ENCODE measurements at places on chromosomes 7 and 10.

- no peak for DNase-seq
These were observed 11.9 kb downstream of the PIK3AP1 start for GRCh38 chr10:96708456-96708855.

GRCh38 chr7:134368851-134369544 is 52.3 kb upstream of the SLC35B4 start:
- no peak for DNase-seq

DNA sequence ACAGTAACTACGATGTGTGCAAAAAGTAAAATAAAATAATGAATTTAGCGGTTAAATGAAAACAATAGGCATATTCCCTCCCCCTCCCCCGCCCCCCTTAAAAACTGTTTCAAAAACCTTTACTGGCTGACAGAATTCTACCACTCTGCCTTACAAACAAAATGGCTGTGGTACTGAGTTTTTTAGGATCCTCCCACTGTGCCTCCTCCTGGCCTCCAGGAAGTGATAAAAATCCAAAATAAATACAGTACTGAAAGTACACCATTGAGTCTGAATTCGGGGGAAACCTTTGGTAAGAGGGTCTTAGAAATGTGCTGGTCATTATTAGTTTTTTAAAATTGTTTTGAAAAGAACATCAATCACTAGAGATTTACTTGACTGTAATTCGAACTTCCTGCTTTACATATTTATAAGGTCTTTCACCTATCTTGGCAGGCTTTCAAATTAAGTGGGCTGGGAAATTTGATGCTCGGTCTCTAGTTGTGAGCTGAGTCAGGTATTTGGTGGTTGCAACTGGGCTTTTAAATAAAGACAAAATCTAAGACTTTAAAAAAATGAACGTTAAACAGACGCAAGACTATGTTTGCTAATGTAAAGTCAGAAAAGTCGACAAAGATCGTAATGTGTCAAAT is 32.5 kb upstream of the EPC1 start:
- DNase-seq = no peak

- no peak for DNase-seq
These were observed at the start of gene PARD3 for GRCh38 chr10:34815185-34816084. Gene PARD3 (minus strand): TSS chr10:34815296. CDS start chr10:34814995, 301 bp downstream.

GRCh38 chr10:58661336-58661735 is 148.7 kb downstream of the BICC1 start:
- DNase-seq = no peak

DNA sequence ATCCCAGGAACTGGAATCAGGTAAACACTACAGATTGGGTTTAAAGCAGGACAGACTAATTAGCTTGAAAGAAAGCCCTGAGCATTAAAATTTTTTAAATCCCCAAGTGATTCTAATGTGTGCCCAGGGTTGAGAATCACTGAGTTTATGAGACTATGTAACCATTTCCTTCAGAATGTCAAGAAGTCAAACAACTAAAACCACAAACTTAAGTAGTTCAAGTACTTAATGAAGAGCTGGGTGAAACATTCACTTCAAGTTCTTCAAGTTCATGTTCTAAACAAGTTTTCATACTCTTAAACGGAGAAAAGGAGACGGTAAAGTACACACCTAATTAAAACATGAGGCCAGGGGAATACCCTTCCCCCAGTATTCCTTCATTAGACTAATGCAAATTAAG is 28.2 kb upstream of the TLL2 start:
- no peak for DNase-seq

GRCh38 chr7:23294549-23295400 is 4.4 kb upstream of the MALSU1 start:
- DNase-seq = no peak

DNA sequence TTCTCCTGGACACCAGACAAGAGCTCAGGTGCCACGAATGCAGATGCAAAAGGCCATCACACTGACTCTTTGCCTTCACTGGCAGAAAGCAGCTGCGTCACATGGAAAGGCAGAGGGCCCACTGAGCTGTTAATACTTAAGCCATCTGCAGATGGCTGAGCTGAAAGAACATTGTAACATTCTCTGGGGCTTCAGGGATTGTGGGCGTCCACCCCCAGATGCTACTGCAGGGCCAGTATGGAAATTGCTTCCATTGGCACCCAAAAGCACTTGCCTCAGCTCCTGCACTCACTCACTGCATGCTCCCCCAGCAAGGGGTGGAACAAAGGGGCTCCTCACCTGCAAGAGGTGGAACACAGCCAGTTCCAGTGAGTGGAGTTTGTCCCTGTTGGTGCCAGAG is 1264.6 kb downstream of the REEP3 start:
- DNase-seq = no peak

- DNase-seq = no peak
These were observed 98.9 kb upstream of the GLCCI1 start for GRCh38 chr7:7869651-7870050.

DNA sequence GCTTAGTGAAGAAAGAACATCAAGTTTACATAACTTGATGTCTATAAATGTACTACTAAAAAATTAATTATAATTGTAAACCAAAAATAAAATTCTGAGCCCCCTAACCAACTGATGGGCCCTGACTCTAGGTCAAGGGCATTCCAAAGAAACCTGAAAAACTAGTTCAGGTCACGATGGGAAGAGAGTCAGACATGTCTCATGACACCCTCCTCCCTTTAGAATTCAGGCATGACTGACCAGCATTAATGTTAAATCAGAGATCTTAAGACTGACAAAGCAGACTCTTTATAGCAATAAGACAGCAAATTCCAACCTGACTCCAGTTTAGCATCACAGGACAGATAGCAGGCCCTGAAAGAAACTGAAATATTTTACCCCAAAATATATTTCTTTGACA is 21.6 kb upstream of the OTUD1 start:
- no peak for DNase-seq

GRCh38 chr7:44368455-44368854 is 43.1 kb upstream of the CAMK2B start:
- no peak for DNase-seq

- no peak for DNase-seq
These were observed 43.8 kb upstream of the CSTF2T start for GRCh38 chr10:51743146-51743545.

DNA sequence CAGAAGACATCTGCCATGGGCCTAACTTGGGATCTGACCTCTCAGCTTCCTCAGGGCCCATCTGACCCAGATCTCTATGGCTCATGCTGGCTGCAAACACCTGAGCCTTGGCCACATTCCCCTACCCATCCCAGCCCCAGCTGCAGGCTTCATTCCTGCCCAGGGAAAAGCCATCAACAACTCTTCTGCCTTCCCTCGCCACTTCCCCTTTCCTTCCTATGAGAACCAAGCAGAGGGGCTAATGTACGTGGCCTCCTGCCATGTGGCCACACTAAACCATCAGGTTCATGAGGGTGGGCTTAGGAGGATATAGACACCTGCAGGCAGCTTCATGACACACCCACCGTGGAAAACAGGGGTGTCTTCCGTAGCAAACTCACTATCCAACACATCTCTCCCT is 312.2 kb downstream of the GALNT17 start:
- no peak for DNase-seq

GRCh38 chr7:133529861-133530260 is 277.0 kb downstream of the EXOC4 start:
- no peak for DNase-seq

DNA sequence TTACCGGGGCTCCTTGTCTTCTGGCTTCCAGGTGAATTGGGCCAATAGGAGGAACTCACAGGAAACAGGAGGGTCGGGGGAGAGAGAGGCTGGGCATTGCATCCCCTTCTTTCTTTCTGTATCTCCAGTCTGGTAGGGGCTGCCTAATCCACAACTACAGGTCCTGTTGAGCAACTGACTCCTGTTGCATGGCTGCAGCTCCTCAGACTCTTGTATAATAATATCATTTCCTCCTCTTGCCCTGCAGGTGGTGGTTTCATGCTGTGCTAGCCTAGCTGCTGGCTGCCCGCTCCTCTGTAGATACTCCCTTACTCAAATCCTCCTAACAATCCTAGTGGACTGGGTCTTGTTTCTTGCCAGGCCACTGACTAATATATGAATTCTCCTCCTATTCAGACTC is 276.5 kb upstream of the SMIM30 start:
- DNase-seq = no peak

GRCh38 chr7:1787681-1788235 is 117.7 kb downstream of the ELFN1 start:
- DNase-seq = no peak

DNA sequence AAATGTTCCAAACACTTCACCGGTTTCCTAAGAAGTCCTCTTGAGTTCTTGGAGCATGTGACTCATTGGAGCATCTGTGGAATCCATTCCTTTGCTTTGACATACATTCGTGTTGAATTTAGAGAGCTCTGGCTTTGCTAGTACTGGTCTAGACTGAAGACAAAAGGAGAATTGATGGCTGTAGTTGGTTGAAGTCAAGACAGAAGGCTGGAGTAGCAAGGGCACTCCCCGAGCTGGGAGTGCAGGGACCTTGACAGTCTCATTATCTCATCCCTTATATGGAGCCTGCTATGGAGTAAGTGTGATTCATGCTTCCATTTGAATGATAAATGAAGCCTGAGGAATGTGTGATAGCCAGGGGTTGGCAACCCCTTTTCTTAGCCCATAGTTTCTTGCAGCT is 1249.1 kb downstream of the TYW1 start:
- no peak for DNase-seq

- DNase-seq = no peak
These were observed 568.1 kb upstream of the LRRN3 start for GRCh38 chr7:110522761-110523200.

GRCh38 chr10:329361-330099 is 194.3 kb downstream of the ZMYND11 start:
- DNase-seq = no peak

- no peak for DNase-seq
These were observed 210.3 kb downstream of the ACTR3B start for GRCh38 chr7:152969839-152970238.

GRCh38 chr7:457814-458510 is 61.7 kb downstream of the PDGFA start:
- no peak for DNase-seq

- no peak for DNase-seq
These were observed 1038.9 kb downstream of the GRM8 start for GRCh38 chr7:126213876-126214275.

DNA sequence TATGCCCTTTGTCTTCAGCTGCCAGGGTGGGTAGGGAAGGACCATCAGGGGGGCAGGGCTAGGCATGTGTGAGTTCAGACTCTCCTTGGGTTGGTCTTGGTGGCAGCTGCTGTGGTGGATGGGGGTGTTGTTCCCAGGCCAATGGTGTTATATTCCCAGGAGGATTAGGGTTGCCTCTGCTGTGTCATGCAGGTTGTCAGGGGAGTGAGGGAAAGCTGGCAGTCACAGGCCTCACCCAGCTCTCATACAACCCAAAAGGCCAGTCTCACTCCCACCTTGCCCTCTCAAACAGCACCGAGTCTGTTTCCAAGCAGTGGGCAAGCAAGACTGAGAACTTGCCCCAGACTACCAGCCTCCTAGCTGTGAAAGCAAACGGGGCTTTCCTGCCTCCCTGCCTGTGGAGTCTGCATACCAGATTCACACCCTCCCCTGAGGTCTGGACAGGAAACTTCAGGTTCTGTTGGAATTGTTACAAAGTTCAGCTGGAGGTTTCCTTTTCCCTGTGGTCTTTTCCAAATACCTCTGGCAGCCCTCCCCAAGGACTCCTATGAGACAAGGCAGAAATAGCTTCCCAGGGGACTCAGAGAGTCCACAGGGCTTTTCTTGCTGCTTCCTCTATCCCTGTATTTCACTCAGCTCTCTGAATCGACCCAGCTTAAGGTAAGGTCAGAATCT is 1.4 kb downstream of the HYAL4 start:
- DNase-seq = no peak

- no peak for DNase-seq
These were observed 36.8 kb downstream of the LRRC72 start for GRCh38 chr7:16563281-16564022.

DNA sequence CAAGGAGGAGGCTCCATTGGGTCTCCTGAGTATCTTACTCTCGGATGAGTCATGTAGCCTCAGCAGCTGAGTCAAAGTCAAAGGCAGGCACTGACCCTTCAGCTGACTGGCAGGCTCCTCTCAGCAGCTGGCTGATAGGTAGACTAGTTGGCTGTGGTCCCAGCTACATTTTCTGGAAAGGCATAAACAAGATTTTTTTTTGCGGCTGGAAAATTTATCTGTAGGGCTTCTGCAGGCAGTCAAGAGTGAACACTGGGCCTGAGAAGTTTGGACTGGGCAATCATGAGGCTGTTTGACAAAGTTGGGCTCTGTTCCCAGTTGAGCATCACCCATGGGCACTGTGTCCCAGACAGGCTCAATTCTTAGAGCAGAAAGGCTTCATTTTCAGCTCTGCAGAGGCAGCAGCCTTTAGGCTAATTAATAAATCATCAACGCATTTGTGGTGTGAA is 796.2 kb downstream of the CCSER2 start:
- no peak for DNase-seq

GRCh38 chr10:104639590-104640338 is 1.3 kb upstream of the SORCS3 start:
- no peak for DNase-seq

DNA sequence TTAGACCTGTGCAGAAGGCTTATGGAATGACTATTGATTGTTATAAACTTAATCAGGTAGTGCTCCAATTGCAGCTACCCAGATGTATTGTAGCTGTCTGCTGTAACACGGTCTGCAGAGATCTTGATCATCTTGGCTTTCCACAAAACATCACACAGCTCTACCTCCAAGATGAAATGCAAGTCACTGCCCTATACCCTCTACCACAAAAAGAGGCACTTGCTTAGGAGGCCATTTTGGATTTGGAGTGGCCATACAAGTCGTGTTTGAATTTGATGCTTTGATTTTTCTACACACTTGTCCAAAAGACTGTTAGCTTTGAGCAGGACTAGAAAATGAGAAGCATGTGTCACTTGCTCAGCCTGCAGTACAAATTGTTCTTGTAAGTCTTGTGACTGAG is 377.2 kb downstream of the TNS3 start:
- no peak for DNase-seq

DNA sequence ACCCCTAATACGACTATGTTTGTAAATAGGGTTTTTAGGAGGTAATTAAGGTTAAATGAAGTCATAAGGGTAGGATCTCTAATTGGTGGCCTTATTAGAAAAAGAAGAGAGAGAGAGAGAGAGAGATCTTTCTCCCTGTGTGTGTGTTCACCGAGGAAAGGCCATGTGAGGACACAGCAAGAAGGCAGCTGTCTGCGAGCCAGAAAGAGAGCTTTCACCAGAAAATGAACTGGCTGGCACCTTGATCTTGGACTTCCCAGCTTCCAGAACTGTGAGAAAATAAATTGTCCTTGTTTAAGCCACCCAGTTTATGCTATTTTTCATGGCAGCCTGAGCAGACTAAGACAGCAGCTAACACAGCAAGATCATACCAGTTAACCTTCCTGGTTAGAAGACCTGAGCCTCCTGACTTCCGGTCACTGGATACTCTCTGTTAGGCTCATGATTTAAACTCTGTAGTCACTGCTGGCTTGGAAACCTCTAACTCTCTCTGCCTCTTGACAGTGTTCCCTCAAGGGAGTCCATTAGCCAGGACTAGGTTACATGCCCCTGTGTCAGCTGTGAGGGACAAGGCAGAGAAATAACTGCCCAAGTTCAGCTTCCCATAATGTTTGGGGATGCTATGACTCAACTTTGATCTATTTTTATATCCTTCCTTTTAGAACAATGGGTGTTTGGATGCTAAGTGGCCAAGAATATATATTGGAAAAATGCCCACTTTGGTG is 102.3 kb downstream of the DYNC1I1 start:
- no peak for DNase-seq

Data from activated B cell treated with CpG ODN at 0.5 μM for 24 hours (primary cell).